ENCODE measurements at places on chromosomes 12 and 14. TPM values are rescaled to one million over a fixed set of nuclear protein-coding genes. Genes with fewer than 3 reads are reported as not detected.

- H3K27ac ChIP-seq, result no peak overlapping the region
- H3K27me3 ChIP-seq, result no peaks in the 10 kb centered on the region
- H3K4me1 ChIP-seq, result peaks cover 10% of the 10 kb centered on the region
- no peak overlapping the region for H3K4me3 ChIP-seq
Observed at GRCh38 chr12:23816394-23816851, 133.0 kb downstream of the SOX5 start.

SLC10A1 gene
- not detected for total RNA-seq

DUSP16 gene
- total RNA-seq, result 240 TPM

- H3K4me3 ChIP-seq, result no peak overlapping the region
- H3K36me3 ChIP-seq, result peaks cover 42% of the 10 kb centered on the region
- no peak overlapping the region for H3K27ac ChIP-seq
- H3K4me1 ChIP-seq, result no peaks in the 10 kb centered on the region
- H3K27me3 ChIP-seq, result no peaks in the 10 kb centered on the region
Observed at GRCh38 chr12:71655495-71655894, 8.2 kb downstream of the ZFC3H1 start.

GRCh38 chr14:102944448-102945330, 22.2 kb downstream of the AMN start:
- peaks cover 14% of the 10 kb centered on the region for H3K36me3 ChIP-seq
- H3K4me3 ChIP-seq, result no peak overlapping the region
- DNase-seq, result no peak
- no peaks in the 10 kb centered on the region for H3K27me3 ChIP-seq

GRCh38 chr12:106490264-106490663, 92.5 kb upstream of the RFX4 start:
- peaks cover 4% of the 10 kb centered on the region for H3K36me3 ChIP-seq
- peaks cover 11% of the 10 kb centered on the region for H3K4me1 ChIP-seq
- DNase-seq, result no peak
- no peaks in the 10 kb centered on the region for H3K27me3 ChIP-seq

TAC3 gene
- total RNA-seq, result 2.9 TPM

GRCh38 chr14:64674829-64675228, 29.4 kb upstream of the PLEKHG3 start:
- no peak overlapping the region for H3K4me3 ChIP-seq
- H3K27ac ChIP-seq, result no peak overlapping the region
- no peak for DNase-seq

WNT1 gene
- total RNA-seq, result not detected

MYH6 gene
- total RNA-seq, result 0.50 TPM

CLBA1 gene
- total RNA-seq, result 16.2 TPM

OR6C2 gene
- total RNA-seq, result not detected

DNA sequence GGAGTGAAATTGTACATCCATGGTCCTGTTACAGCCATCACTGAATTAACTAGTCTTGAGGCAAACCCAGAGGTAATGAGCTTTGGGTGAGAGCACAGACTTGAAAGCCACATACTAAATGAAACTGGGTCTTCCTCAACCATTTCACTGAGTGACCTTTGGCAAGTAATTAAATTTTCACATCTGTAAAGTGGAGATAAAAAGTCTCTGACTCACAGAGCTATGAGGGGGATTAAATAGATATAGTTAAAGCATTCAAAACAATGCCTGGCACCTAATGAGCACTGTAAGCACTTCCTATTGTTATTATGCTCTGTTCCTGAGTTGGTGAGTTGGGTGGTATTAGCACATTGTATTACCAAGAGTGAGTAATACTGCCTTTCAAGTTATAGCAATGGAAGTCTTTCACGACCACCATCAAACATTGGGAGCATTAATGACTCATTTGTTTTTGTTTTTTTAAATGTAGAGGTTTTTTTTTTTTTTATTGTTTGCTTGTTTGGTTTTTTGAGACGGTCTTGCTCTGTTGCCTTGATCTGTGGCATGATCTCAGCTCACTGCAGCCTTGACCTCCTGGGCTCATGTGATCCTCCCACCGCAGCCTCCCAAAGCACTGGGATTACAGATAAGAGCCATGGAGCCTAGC, 12.5 kb upstream of the STRN3 start:
- DNase-seq, result no peak

- H3K4me3 ChIP-seq, result peak overlapping the region; percentile 62
- DNase-seq, result no peak
- H3K27me3 ChIP-seq, result no peaks in the 10 kb centered on the region
Observed at GRCh38 chr12:57133013-57133569, 4.8 kb downstream of the LRP1 start.

EEA1 gene
- 31.9 TPM for total RNA-seq

- H3K4me1 ChIP-seq, result no peaks in the 10 kb centered on the region
- no peaks in the 10 kb centered on the region for H3K36me3 ChIP-seq
- H3K27ac ChIP-seq, result no peak overlapping the region
- peaks cover 18% of the 10 kb centered on the region for H3K27me3 ChIP-seq
- no peak for DNase-seq
- H3K4me3 ChIP-seq, result no peak overlapping the region
Observed at GRCh38 chr12:31002361-31002725, 71.3 kb upstream of the DDX11 start.

DNA sequence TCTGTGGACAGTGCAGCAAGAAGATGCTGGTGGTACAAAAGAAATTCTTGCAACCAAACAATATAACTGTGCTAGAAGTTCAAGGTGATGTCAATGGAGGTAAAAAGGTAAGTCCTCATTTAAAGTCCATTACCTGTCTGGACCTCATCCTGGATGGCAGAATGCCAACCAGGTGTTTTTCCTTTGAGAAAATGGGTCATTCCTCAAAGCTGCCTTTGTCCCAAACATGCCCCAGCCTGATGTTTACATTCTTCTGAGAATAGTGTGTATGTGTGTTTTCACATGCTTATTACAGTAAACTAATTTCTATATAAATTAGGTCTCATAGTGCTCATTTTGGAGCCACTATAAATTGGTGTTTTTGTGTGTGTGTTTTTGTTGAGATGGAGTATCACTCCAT, 24.9 kb downstream of the ACTR6 start:
- no peak overlapping the region for H3K27ac ChIP-seq
- H3K27me3 ChIP-seq, result no peaks in the 10 kb centered on the region
- no peak for DNase-seq
- H3K4me3 ChIP-seq, result no peak overlapping the region
- H3K36me3 ChIP-seq, result peaks cover 17% of the 10 kb centered on the region

GRCh38 chr12:98149270-98149669, 366.1 kb upstream of the TMPO start:
- DNase-seq, result no peak
- no peaks in the 10 kb centered on the region for H3K27me3 ChIP-seq
- no peak overlapping the region for H3K27ac ChIP-seq
- no peaks in the 10 kb centered on the region for H3K36me3 ChIP-seq
- peaks cover 4% of the 10 kb centered on the region for H3K4me1 ChIP-seq
- no peak overlapping the region for H3K4me3 ChIP-seq

DNA sequence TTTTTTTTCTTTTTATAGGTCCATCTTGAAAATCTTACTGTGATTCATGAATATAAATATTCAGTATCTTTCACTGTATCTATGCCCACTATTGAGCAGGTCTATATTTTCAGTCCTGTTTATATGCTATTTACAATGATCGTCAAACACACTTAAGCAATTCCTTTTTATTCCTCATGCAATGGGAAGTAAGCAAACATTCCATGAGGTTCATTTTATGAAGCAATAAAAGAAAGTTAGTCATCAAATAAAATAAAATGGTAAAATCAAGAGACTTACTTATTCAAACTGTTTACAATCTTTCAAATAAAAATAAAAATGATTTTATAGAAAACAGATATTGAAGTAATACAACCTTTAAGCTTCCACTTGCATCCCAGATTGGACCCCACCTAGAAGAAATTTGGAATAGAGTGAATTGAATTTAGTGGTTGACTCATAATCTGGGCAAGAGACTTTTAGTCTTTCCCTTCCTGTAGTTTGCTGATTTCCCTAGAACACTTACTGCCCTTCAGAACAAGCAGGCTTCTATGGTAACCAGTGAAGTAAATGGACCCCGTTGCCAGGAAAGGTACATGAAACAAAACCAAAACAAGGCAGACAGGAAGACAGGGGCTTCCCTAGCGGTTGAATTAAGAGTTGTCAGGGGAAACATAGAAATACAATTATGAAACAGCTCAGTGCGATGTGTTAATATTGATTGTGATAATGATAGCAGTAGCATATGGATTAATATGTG, 241.0 kb upstream of the ATP2B1 start:
- peak overlapping the region; percentile 24 for H3K27ac ChIP-seq
- peaks cover 52% of the 10 kb centered on the region for H3K4me1 ChIP-seq
- no peaks in the 10 kb centered on the region for H3K27me3 ChIP-seq
- H3K36me3 ChIP-seq, result no peaks in the 10 kb centered on the region
- H3K4me3 ChIP-seq, result peak overlapping the region; percentile 7

- H3K27me3 ChIP-seq, result peaks cover 18% of the 10 kb centered on the region
- H3K27ac ChIP-seq, result no peak overlapping the region
- H3K4me1 ChIP-seq, result peaks cover 4% of the 10 kb centered on the region
- H3K4me3 ChIP-seq, result no peak overlapping the region
Observed at GRCh38 chr14:104561124-104561557, 18.4 kb upstream of the C14orf180 start.

All from type B pancreatic cell (in vitro differentiated cells).